ENCODE measurements at places on chromosomes 13 and 19.

DNA sequence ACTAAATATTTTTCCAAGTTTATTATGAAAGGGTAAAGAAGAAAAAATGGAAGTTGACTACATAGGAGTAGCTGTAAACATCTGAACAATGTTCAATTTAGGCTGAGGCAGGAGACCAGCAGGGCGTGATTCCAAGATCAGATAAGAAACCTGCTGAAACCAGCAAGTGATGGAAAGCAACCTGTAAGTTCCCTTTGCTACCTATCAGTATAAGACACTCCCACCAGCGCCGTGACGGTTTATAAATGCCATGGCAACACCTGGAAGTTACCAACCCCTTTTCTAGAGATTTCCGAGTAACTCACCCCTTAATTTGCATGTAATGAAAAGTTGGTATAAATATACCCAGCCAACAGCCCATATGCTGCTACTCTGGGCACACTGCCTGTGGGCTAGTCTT lies 1.1 kb upstream of the ZNF45 start:
- no peaks in the 10 kb centered on the region for H3K36me3 ChIP-seq
- H3K27ac ChIP-seq: no peak overlapping the region
- no peaks in the 10 kb centered on the region for H3K4me1 ChIP-seq
- no peak overlapping the region for H3K4me3 ChIP-seq

DNA sequence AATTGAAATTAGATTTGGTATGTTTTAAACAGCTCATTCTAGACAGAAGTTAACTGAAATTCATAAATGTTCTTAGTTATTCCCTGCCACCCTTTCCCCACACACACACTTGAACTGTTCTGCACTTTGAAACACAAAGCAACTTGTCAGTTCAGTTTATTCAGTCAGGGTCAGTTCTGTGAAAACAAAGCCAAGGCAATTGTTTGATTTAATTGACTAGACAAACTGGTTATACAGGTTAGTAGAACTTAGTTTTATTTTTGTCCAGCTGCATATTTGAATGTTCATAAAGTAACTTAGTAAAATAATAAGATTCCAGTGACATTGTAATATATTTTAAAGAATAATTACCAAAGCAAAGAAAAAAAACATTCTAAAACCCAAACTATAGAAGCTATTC lies 98.3 kb upstream of the KLF5 start:
- no peak overlapping the region for H3K27ac ChIP-seq
- H3K36me3 ChIP-seq: no peaks in the 10 kb centered on the region
- DNase-seq: no peak
- no peak overlapping the region for H3K4me3 ChIP-seq
- H3K27me3 ChIP-seq: no peaks in the 10 kb centered on the region

DNA sequence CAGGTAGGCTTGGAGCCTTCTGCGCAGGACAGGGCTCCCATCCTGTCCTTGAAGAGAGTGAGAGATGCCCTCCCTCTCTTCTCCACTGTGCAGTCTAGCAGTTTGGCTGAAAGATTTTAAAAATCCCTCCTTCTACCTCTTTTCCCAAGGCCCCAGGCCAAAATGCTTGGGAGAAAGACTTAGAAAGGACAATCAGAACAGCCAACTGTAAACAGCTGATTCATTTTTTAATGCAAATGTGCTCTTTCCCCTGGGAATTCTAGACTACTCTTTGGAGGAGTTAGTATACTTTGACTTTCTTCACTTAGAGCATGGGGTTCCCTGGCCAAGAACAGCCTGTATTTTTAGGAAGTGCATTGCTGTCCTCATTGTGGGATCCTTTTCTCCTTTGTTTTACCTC lies 398.9 kb downstream of the GPC6 start:
- H3K27ac ChIP-seq: no peak overlapping the region
- H3K27me3 ChIP-seq: no peaks in the 10 kb centered on the region
- no peaks in the 10 kb centered on the region for H3K4me1 ChIP-seq
- no peak for DNase-seq
- H3K36me3 ChIP-seq: no peaks in the 10 kb centered on the region
- no peak overlapping the region for H3K4me3 ChIP-seq

- H3K36me3 ChIP-seq: peaks cover 5% of the 10 kb centered on the region
- H3K27ac ChIP-seq: peak overlapping the region; percentile 32
- H3K27me3 ChIP-seq: no peaks in the 10 kb centered on the region
- no peak for DNase-seq
- H3K4me1 ChIP-seq: no peaks in the 10 kb centered on the region
- H3K4me3 ChIP-seq: no peak overlapping the region
Measured at GRCh38 chr19:52198678-52199077, 8.8 kb downstream of the PPP2R1A start.

DNA sequence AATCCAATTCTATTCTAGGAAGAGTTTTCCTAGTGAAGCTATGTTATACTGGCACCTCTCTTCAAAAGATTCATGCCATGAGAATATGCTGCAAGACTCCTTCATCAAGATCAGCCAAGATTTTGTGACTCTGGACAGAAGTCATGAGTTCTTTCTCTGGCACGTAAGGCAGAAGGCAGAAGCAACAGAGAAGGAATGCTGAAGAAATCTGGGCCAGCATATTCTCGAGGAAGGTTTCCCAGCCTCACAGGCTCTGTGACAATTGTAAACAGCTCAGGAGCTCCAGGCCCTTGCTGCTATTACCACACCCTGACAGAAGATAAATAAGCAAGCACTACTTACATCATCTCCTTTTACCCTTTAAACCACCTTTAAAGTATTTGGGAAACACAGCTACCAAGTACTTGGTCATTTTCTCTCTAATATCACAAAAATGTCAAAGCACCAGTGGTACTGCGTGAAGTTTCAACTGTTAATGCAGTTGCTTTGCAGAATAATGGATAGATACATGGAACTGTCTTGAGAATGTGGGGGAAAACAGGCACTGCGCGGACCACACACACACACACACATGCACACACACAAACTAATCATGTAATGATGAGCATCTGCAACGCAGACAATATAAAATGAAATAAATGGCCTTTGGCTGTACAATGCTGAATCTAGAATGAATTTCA lies 55.4 kb downstream of the INTS6 start:
- no peaks in the 10 kb centered on the region for H3K4me1 ChIP-seq
- no peak overlapping the region for H3K4me3 ChIP-seq
- no peak overlapping the region for H3K27ac ChIP-seq
- DNase-seq: peak; percentile 32

DNA sequence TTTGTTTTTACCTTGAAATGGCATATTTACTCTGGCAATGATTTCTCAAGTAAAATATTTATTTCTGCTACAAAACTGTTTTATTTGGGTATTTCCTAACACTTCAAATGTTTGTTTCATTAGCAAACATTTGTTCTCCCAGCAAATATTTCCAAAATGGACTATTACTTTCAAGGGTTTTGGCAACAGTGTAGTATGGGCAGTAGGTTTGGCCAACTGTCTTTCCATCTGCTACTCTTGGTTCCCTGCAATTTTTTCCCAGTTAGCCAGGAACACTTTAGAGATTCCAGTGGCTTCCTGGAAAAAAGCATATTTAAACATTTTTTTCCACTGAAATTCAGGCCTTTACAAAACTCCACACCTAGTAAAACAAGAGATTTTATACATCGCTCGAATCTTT lies 466.6 kb downstream of the SLITRK6 start:
- no peaks in the 10 kb centered on the region for H3K36me3 ChIP-seq
- no peaks in the 10 kb centered on the region for H3K27me3 ChIP-seq
- no peaks in the 10 kb centered on the region for H3K4me1 ChIP-seq
- no peak for DNase-seq
- no peak overlapping the region for H3K4me3 ChIP-seq
- H3K27ac ChIP-seq: no peak overlapping the region

DNA sequence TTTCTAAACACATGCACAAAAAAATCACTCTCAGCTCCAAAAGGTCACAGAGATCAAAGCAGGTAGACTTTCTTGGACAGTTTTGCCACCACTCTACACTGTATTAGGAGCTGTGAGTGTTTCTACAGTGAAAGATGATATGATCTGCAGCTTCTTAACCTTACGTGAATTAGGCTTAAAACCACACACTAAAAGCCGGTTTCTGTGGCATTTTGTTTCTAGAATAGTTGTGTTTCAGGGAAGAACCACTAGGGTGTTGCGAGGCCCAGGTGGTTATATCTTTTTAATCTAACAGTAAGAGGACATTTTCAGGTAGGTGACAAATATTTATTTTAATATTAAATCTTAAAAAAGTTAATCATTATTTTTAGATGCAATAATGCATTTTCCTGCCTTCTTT lies 216.4 kb downstream of the KLF5 start:
- no peak overlapping the region for H3K27ac ChIP-seq
- H3K4me3 ChIP-seq: no peak overlapping the region
- H3K27me3 ChIP-seq: no peaks in the 10 kb centered on the region
- no peaks in the 10 kb centered on the region for H3K4me1 ChIP-seq
- no peaks in the 10 kb centered on the region for H3K36me3 ChIP-seq
- DNase-seq: no peak

DNA sequence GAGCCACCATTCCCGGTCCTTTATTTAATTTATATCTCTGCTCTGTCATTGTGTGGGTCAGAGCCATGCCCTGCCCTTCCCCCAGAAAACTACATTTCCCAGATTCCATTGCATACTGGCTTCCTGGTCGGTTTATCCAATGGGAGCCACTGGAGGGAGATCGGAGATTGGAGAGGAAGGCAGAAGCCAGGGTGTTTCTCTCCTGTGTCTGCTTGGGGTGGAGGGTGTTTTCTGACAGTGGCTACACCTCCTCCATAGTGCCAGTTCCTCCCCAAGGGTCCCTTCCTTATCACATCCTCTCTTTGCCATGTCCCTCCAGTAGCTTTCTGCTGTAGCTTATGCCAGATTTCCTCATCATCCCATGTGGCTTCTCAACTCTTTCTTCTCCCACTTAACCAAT lies 19.0 kb downstream of the OLFM2 start:
- no peak overlapping the region for H3K27ac ChIP-seq
- no peaks in the 10 kb centered on the region for H3K4me1 ChIP-seq
- H3K36me3 ChIP-seq: no peaks in the 10 kb centered on the region
- DNase-seq: no peak

- no peaks in the 10 kb centered on the region for H3K27me3 ChIP-seq
- no peak overlapping the region for H3K27ac ChIP-seq
- no peaks in the 10 kb centered on the region for H3K36me3 ChIP-seq
- no peak for DNase-seq
Measured at GRCh38 chr13:37539170-37539569, 59.4 kb downstream of the POSTN start.

DNA sequence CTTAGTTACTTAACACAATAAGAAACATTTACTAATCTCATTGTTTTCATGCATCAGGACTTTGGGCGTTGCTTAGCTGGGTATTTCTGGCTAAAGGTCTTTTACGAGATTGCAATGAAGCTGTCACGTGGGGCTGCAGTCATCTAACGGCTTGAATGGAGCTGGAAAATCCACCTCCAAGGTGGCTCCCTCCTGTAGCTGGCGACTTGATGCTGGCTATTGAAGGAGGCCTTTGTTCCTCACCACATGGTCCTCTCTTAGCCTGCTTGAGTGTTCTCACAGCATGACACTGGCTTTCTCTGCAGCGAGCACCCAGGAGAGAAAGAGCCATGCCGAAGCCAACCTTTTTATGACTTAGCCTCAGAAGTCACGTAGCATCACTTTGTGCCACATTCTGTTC lies 92.0 kb downstream of the NHLRC3 start:
- H3K27ac ChIP-seq: no peak overlapping the region
- no peak for DNase-seq
- H3K4me3 ChIP-seq: no peak overlapping the region
- H3K4me1 ChIP-seq: no peaks in the 10 kb centered on the region

DNA sequence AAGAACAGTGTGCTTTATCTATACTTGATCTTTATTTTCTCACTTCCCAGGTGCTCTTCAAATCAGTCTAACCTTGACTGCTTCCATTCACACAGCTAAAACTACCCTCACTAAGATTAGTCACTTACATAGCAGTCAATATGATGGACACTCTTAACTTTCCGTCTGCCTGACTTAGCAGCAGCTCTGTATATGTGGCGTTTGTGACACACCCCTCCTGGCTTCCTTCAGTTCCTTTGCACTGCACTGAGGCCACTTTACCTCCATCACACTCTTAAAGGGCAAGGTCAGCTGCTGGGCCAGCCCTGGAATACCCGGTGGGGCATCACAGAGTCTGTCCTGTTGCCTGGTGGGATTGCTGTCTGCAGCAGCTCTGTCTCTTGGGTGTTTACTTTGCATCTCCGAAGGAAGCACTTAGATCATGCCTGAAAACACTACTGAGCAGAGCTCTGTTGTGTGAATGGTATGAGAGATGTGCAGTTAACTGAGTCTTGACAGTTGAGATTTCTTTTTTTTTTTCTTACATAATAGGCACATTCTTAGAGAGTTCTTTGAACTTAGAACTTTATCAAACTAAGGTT lies 35.6 kb upstream of the IL17D start:
- no peaks in the 10 kb centered on the region for H3K27me3 ChIP-seq
- H3K4me1 ChIP-seq: no peaks in the 10 kb centered on the region
- H3K36me3 ChIP-seq: peaks cover 2% of the 10 kb centered on the region
- no peak for DNase-seq
- H3K4me3 ChIP-seq: no peak overlapping the region

DNA sequence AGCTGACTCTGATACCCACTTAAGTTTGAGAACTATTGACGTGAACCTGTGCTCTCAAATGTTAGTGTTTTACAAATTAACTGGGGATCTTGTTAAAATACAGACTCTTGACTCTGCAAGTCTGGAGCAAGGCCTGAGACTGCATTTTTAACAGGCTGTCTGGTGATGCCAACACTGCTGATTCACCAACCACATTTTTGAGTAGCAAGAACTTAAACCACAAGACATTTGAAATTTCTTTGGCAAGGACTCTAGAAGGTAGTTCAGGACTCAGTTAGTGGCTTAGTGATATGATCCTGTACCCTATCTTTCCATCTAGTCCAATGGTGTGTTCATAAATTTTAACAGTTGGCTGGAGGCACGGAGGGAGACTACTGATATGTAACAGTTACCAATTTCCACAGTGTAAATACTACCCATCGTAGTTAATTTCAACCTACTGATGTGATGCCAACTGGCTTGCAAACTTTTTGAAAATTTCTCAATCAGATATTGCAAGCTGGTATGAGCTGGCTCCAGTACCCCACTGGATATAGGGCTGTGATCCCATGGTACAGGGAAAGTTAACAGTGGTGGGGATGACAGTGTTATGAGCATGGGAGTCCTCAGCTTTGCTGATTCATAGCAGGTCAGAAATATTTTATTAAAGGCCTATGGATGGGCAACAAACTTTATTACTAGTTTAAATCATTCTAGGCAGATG lies 255.1 kb downstream of the TBC1D4 start:
- no peak for DNase-seq
- no peak overlapping the region for H3K4me3 ChIP-seq
- H3K36me3 ChIP-seq: no peaks in the 10 kb centered on the region
- no peak overlapping the region for H3K27ac ChIP-seq

DNA sequence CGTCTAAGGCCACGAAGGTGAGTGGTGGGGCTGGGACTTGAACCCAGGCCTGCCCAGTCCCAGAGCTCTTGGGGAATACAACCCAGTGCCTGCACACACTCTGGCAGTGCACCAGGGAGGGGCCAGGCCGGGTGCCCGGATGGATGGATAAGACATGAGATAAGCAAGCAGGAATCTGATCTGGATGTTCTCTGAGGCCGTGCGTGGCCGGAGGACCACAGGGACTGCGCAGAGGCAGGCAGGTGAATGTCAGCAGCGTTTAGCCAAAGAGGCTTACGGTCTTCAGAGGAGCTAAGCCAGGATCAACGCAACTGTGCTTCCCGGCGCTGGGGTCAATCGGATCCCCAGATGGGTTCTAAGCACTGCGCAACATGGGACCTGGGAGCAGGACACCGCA lies 1.5 kb downstream of the ZNF787 start:
- H3K27me3 ChIP-seq: no peaks in the 10 kb centered on the region
- H3K27ac ChIP-seq: no peak overlapping the region
- H3K4me1 ChIP-seq: no peaks in the 10 kb centered on the region
- no peaks in the 10 kb centered on the region for H3K36me3 ChIP-seq
- DNase-seq: no peak

GRCh38 chr13:85755123-85755522 lies 44.1 kb downstream of the SLITRK6 start:
- no peaks in the 10 kb centered on the region for H3K27me3 ChIP-seq
- no peak overlapping the region for H3K27ac ChIP-seq
